ENCODE measurements at places on chromosomes 3 and 15.

DNA sequence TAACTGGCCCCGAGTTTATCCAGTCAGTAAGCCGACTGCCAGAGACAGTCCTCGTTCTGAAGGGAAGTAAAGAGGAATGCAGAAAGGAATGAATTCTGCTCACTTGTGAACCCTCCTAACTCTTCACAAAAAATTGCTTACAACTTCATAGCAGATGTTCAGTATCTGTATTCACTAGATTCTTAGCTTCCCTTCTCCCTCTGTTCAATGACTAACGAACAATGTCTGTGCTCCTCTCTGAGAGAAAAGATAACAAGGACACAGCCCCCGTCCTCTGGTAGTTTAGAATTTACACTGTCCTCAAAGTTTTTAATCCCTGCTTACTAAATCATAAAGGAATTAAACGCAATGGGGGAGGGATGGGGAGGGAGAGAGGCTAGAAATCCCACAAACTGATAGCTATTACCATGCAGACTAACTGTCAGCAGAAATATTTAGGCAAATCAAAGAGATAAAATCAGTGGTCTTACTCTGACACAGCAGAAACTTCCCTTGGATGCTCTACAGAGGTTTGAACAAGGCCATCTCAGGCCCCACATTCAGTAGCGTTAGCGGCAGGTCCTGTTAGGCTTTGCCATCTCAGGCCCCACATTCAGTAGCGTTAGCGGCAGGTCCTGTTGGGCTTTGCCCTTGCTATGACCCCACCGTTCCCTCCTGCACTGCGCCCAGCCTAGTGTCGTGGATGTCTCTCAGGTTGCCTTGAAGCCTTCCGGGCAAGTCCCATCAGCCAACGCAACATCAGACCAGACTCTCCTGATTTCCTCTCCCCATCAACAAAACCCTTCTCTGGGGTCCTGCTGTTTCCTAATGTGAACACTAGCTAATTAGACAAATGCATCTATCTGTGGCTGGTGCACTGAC lies 23.4 kb downstream of the NRROS start:
- no peak for DNase-seq

- DNase-seq, result no peak
These were observed 62.5 kb upstream of the PHLDB2 start for GRCh38 chr3:111796566-111796965.

- DNase-seq, result no peak
These were observed 407.4 kb upstream of the AZI2 start for GRCh38 chr3:28756056-28756455.

DNA sequence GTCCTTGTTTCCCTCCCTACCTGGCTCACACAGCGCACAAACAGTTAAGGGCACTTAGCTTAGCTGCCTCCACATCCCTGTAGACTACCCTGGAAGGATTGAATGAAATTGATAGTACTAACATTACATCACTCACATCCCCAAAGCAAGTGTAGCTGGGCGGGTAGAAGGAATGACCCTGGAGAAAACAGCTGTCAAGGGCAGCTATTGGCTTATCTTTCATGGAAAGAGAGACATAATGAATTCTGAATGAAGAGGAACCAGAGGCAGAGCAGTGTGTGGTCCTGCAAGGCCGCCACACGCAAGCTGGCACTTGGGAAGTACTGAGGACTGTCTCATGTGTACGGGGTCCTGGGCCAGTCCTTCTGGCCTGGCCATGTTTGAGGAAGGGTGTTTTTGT lies 369.6 kb upstream of the RGMA start:
- no peak for DNase-seq

DNA sequence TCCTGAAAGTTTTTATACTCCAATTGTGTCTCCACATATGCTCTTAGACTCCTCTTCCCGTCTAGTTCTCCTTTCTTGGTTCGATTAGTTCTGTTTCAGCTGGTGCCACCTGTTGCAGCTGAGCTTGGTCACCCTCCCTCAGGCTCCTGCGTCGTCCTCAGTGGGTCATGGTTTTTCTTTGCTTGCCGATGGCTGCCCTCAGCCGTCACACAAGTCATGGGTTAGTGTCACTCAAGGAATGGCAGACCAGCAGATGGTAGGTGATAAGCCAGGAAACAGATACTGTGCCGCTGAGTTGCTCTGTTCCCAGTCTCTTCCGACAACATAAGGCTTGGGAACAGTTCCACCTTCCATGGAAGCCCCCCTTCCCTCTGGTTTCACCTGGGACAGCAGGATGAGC lies 109.9 kb downstream of the IGF1R start:
- DNase-seq, result no peak

DNA sequence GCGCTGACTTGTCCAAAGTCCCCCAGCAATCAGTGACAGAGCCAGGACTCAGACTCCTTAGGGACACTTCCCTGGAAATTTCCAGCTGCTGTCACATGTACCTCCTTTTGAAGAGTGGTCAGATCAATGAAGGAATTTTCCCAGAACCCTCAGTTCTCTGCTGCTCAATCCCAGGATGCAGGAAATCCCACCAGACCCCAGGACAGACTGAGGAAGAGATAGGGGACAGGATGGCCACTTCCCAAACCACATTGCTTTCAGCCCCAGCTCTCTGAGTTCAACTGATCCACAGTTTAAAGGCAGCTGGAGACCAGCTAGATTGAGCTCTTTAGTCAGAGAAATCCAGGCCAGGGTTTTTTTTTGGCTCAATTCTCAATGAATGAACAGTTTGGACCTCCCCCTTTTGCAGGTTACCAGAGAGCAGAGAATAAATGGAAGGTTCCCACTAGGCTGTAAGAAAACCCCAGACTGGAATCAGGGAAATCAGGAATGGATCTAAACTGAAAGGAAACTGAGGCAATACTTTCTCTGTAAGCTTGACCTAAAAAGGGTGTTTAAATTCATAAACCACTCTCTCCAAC lies 1.5 kb downstream of the CYP1A1 start:
- DNase-seq, result no peak

DNA sequence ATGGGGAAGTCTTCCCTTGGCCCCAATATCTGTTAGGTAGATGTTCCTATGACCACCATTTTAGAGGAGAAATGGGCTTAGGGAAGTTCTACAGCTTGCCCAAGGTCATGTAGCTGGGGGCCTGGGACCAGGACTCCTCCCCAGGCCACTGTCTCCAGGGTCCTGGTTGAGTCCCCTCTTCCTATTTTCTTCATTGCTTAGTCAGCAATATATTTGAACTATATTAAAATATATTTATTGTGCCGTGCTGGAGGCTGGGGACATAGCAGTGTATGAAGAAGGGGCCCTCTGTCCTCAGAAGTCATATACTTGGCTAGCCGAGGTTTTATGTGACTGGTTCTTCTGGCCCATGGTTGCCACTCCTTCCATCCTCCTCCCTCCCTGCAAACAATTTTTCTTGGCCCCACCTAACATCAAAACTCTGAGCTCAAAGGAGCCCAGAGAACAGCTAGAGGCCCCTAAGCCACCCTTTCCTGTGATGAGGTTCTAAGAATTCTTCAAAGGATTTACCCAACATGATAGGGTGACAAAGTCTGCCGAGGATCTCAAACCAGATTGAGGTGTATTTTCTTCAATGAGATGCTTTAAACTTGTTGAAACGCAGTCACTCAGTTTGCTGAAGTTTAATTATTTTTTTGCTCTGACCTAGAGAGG lies 121.2 kb upstream of the RASGRP1 start:
- DNase-seq, result no peak

- no peak for DNase-seq
These were observed 33.7 kb downstream of the VIPR1 start for GRCh38 chr3:42535981-42536784.

DNA sequence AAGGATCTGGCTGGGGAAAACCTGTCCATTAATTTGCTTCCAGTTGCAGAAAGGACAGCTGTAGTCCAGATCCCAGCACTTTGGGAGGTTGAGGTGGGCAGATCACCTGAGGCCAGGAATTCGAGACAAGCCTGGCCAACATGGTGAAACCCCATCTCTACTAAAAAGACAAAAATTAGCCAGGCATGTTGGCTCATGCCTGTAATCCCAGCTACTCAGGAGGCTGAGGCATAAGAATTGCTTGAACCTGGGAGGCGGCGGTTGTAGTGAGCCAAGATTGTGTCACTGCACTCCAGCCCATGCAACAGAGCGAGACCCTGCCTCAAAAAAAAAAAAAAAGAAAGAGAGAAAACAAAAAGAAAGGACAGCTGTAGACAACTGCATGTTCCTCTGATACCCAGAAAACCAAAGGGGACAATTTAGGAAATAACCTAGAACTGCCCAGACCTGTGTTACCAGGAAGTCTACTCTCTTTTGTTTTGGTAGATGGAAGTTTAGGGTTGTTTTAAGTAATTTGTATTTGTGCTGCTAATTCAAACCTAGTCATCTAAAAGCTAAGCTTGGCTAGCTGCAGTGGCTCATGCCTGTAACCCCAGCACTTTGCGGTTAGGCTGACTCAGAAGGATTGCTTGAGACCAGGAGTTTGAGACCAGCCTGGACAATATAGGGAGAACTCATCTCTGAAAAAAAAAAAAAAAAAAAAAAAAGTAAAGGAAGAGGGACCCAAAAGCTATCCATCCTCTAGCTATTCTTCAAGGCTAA lies 22.7 kb downstream of the EXD1 start:
- no peak for DNase-seq

- DNase-seq, result no peak
These were observed 3.5 kb downstream of the MECOM start for GRCh38 chr3:169659820-169660674.

GRCh38 chr15:101138913-101139880 lies 112.7 kb downstream of the CHSY1 start:
- DNase-seq, result no peak

- no peak for DNase-seq
These were observed 87.3 kb downstream of the SMAD6 start for GRCh38 chr15:66789029-66790025.

- DNase-seq, result no peak
These were observed 963 bp downstream of the SHQ1 start for GRCh38 chr3:72847282-72847681.

DNA sequence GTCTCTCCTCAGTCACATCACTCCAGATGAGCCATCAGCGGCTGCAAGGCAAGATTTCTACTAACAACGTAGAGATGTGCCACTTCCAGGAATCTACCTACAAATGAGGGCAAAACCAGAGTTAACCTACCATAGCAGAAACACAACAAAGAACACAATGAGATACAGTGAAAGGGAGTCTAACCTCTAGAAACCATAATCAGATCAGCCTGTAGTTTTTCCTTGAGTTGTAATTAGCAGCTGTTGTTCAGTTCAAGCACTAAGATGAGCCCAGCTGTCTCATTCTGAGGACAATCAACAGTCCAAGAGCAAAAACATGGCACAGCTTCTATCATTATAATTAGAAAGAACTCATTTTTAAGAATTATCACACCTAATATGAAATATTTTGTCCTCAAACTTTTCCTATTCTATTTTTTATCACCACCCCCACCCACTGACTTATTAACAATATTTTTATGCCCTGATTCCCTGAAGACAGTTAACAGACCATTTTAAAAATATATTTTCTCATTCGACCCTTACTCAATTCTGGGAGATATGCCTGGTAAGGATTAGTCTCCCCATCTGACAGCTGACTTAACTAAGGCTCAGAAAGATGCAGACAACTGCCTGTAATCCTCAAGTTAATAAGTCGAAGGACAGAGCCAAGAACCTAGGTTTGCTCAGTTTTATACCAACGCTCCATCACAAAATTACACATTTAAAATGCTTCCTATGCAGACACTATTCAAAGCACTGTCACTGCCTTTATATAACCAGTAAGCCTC lies 50.1 kb downstream of the MAGI1 start:
- no peak for DNase-seq

- DNase-seq, result no peak
These were observed 49.1 kb upstream of the CSPG4 start for GRCh38 chr15:75761446-75762356.

DNA sequence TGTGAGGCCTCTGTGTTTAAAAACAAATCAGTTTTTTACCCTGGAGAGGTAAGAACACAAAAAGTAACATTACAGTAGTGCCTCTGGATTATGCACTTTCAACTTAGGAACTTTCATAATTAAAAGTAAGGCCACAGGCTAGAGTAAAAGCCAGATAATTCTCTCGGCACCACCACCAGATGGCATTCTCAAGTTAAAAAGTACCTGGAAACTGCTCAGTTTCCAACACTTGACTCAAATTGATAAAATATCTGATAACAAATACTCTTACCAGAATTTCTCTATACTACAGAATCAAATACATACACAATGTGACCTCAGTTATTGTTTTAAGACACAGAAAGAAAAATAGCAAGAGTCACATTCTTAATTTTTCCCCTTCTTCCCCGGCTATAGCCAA lies 19.9 kb downstream of the SPICE1 start:
- DNase-seq, result no peak

GRCh38 chr3:38507120-38507519 lies 11.0 kb downstream of the EXOG start:
- no peak for DNase-seq

- no peak for DNase-seq
These were observed 85.2 kb downstream of the GAP43 start for GRCh38 chr3:115708540-115708939.

- no peak for DNase-seq
These were observed 1.9 kb upstream of the DPH6 start for GRCh38 chr15:35547775-35548364.

GRCh38 chr3:133851266-133851906 lies 44.3 kb downstream of the RAB6B start:
- no peak for DNase-seq

GRCh38 chr15:69666441-69666882 lies 213.8 kb downstream of the RPLP1 start:
- DNase-seq, result no peak

DNA sequence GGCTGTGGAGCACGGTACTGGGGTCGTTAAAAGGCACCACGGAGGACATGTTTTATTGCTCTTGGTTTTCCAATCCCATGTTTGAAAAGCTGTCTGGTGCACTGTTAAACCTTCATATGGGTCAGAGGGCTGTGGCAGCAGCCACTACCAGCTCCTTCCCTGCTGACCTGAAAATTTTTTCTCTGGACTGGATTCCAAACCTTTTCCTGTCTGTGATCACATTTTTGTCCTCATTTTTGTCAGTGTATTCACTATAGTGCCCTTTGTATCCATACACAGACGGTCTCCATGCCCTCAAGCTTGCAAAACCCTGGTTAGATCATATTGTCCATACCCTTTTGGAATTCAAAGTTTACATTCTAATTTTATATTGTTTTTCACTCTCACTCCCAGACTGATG lies 70.5 kb downstream of the NME9 start:
- DNase-seq, result no peak

DNA sequence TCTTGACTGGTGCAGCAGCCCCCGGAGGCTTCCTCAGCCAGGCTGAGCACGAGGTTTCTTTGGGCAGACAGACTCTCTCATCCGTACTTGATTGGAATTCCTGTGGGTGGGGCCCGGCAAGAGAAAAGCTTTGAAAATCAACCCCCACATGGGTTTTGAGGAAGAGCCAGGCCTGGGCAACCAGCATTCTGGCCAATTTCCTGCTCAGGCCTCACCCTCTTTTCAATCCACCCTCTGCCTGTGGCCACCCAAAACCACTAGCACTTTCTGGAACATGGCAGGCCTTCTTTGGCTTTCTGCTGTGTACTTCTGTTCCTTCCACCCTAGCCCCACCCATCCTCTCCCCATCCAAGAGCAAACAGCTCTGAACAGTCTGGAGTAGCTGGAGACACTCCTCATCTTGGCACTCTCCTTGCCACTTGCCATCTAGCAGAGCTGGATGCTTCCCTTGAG lies 5.9 kb downstream of the MYO5C start:
- DNase-seq, result no peak
